ENCODE measurements at places on chromosomes 2 and 18.

- DNase-seq: no peak
Observed at GRCh38 chr2:213848631-213849030, 562.2 kb upstream of the VWC2L start.

DNA sequence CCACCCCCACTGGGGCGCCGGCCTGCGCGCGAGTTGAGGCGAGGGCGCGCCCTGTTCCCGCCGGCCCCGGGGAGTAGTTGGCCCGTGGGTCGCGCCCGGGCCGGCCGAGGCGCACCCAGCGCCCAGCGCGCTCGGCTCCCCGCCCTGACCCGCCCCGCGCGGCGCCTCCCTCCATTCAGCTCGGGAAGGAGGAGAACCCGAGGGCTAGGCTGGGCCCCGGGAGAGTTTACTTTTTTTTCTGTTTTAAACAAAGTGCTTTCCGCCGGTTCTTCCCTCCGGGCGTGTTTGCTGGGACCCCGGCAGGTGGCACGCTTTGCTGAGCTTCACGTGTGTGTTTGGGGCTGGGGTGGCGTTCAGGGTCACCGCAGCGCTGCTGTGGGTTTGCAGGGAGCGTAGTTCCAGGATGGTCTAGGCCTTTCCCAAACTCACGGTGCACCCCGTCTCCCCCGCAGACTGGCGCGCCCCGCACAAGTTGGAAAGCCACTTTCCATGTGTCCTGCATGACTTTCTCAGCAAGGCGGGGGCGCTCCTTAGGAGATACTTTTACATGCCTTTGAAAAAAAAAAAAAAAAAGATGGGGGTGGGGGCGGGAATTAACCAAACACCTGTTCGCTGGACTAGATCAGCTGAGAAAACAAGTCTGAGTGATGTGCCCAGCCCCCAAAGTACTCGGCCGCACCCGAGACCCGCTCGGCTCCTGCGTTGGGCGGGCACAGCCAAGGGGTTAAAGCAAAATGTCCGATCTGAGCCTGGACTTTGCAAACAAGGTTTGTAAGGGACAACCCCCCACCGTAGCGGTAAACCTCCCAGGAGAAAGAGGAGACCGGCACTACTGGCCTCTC, 825 bp downstream of the ITGA6 start:
- DNase-seq: no peak

DNA sequence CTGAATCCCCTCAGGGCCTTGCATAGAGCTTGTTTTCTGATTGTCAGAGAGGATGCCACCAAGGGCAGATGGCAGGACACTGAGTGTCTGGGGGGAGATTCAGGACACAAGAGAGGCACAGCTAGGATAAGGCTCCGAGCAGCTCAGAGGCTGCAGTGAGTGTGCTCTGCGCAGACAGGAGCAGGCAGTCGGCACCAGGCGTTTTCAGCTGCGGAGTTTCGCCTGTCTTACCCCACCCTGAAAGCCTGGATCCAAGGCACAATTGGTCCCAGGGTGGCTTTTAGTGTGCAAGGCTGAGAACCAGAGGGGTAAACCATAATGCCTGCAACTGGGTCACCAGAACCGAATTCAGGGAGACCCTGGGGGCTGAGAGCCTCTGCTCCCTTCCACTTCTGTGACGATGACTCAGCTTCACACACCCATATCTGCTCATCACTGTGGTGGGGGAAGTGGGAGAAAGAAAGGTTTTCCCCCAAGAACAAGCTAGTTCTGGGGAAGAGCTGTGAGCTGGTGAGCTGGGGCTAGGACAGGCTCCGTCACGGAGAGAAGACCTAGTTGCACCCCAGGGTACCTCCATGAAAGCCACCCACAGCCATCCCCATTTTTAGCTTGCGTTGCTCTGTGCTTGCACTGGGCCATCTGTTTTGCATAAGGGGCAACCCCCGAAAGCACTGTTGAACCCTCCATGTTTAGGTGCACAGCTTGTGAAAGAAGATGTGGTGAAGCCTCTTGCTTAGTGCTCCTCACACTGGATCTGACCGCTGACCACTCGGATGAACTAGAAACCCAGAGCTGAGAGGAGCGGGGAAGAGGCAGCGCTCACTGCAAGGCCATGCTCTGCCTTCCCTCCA, 173.7 kb downstream of the CELF4 start:
- DNase-seq: no peak

DNA sequence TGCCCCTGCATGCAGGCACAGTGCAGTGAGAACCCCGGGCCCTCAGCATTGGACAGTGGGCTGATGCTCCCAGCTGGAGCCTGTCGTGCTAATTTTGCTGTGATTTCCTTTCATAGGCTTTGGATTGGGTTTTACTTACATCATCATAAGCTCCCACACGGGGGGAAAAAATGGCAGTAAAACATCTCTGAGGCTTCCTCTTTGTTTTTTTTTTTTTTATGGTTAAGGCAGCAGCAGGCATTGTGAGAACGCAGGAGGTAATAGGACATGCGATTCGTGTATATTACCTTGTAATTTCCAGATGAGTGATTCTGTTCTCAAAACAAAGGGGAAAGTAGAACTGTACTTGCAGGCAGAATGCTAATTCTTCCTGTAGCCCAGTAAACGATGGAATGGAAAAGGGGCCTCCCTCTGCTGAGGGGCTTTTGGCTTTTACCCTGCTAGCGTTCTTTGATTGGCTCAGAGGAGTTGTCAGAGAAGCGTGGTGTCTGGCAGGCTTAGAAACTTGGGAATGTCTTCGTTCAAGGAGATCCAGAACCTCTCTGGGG, 89.7 kb downstream of the NPAS2 start:
- DNase-seq: no peak

DNA sequence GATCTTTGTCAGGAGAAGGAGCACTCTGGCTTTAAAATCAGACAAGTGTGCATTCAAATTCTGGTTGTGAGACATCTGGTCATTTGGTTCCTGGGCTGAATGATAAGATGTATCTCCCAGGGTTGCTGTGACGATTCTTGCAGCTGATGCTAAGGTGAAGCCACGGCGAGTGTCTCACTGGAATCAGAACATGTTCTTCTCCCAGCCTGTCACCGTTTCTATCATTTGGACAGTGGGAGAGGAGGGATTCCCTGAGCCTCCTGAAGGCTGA, 68.3 kb downstream of the NCK2 start:
- no peak for DNase-seq

DNA sequence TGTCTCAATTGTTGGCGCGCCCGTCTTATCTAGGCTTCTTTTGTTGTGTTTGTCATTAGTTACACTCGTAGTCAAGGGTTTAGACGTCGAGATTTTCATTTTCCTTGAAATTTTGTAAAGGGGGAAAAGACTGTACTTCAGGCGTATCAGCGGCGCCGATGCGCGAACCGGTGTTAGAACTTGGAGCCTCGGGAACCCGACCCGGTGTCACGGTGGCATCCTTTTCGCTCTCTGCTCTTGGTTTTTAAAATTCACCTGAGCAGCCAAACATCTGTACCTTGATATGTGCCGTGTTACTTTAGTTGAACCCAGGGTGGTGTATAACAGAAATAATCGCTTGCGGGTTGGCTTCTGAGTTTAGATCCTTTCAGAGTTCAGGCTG, 643 bp downstream of the RMC1 start:
- no peak for DNase-seq

GRCh38 chr2:218880102-218880858, at the start of gene WNT10A:
TSS of gene WNT10A (plus strand) at chr2:218880852. CDS start at chr2:218880996, 144 bp downstream.
- DNase-seq: no peak

GRCh38 chr2:1675633-1676032, 68.7 kb downstream of the PXDN start:
- no peak for DNase-seq

DNA sequence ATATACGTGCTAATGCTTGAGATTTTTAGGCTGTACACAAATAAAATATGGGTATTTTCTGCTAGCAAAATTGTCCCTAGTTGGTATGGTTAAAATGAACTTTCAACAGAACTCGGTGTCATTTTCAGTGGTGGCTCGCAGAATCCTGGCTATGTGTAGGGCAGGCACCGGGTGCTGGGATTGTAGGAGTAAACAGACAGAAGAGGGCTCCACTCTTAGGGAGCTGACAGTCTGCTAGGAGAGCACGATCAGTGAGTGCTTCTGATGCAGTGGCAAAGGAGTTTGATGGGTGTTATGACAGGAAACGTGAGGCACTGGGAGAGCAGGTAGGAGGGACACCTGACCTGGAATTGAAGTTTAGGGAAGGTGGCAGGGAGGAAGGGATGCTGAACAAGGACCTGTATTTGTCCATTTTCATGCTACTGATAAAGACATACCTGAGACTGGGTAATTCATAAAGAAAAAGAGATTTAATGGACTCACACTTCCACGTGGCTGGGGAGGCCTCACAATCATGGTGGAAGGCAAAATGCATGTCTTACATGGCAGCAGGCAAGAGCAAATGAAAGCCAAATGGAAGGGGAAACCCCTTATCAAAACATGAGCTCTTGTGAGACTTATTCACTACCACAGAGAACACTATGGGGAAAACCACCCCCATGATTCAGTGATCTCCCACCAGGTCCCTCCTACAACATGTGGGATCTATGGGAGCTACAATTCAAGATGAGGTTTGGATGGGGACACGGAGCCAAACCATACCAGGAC, 105.4 kb upstream of the LCLAT1 start:
- no peak for DNase-seq

GRCh38 chr2:19971691-19972090, 18.2 kb downstream of the WDR35 start:
- no peak for DNase-seq

DNA sequence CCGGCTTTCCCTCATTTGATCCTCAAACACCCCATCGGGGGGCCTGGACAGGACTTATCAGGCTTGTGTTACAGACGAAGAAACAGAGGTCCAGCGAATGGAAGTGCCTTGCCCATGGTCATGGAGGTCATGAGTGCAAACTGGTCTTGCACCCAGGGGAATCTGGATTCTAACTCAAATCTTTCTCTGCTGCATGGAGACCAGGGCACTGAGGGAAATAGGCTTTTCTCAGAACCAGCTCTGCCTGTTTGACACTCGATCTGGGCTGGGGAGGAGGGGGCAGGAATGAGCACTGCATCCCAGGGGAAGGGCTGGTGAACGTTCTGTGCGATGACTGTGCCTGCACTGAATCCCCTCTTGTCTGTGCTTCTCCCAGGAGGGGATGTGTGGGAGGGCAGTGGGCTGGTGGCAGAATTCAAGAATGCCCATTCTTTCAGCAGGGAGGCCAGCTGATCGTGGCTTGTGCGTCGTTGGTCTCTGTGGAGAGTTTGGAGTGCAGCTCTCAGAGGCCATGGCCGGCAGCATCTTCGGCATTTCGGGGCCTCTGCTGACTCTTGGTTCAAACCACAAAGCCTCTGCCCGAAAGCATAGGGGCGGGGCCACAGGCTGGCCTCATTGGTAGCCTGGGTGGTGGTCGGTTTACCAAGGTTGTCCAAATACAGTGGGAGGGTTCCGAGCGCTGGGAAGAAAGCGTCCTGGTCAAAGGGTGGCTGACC, 171.6 kb downstream of the DDX1 start:
- DNase-seq: no peak

DNA sequence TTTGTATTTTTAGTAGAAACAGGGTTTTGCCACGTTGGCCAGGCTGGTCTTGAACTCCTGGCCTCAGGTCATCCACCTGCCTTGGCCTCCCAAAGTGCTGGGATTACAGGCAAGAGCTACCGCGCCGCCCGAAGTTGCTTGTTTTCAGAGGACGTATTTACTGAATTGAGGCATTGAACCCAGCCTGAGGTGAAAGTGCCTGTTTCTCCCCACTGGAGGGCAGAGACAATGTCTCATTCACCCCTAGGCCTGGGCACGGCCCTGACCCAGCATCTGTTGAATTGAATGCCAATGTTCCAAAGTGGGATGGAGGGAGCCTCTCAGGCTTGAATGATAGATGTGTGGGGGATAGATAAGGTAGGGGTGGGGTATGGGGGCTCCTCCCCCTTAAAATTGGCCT, 4.5 kb upstream of the TMBIM1 start:
- no peak for DNase-seq

- DNase-seq: no peak
Observed at GRCh38 chr2:151198645-151199044, 63.0 kb downstream of the RBM43 start.

DNA sequence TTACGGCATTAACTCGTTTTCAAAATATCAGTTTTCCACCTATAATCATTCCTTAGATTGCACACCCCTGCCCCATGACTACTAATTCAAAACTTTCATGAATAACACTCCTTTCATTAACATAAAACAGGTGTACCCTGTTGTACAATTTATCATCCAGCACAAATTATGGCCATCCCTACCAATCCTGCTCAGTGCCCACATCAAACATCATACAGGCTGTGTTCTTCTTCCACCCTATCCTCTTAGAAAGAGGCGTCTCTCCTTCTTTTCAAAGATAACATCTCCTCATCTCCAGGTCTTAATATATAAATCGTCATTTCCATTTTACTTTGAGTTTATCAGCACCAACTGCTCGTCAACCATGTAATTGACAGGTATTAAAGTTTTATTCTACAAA, 67.6 kb downstream of the SLC66A3 start:
- DNase-seq: no peak

- no peak for DNase-seq
Observed at GRCh38 chr2:73418343-73418742, 32.7 kb downstream of the ALMS1 start.

DNA sequence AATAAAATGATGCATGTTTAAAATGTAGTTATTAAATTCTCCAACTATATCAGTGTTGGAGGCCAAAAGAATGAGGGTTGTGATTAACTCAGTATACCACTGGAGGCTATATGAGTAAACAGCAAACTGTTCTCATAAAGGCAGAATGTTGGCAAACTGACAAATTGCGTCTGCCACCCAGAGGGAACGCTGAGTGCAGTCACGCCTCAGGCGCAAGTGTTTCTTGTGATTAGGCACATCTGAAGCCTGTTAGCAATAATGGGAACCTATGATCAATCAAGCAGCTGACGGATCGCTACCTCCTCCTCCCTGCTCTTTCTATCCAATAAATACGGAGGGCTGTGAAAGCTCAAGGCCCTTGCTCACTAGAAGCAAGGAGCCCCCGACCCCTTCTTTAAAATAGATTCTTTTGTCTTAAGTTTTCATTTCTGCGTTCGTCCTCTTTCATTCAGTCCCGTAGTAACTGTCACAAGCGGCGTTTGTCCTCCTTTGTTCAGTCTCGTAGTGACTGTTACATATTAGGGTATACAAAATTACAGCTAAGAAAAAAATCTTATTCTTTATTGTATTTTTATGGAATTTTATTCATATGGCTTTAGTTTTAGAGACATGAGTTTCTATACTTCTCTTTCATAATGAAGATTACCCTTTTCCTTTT, 16.3 kb upstream of the RMND5A start:
- no peak for DNase-seq

DNA sequence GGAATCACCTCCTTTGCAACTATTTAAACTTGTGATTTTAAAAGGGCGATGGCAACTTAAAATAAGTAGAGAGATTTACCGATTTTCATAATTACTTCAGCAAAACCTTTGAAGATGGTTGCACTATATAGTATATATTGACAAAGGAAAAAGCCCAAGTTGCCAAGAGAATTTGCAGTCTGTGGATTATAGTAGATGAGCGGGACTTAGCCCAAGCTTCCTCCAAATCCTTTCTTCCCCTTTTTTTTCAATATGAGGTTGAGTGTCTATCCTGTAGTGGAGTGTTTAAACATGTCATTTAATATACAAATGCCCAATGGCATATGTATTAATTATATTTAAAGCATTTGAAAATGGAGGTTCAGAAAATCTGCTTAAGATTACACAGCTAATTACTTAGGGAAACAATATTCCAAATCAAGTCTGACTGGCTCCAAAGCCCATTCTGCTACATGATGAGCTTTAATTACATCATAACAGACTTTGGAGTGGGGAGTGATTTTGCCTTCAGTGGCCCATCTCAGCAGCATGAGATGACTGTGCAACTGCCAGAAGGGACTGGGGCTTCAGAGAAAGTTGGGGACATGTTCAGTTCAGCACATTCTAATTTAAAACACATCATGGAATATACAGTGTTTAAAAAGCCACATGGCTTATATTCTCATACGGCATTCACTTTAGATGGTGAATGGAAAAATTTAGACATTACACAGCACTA, 73.2 kb downstream of the COL3A1 start:
- DNase-seq: no peak
